ENCODE measurements at places on chromosomes 11 and 22. TPM values are rescaled to one million over a fixed set of nuclear protein-coding genes. Genes with fewer than 3 reads are reported as not detected.

DNA sequence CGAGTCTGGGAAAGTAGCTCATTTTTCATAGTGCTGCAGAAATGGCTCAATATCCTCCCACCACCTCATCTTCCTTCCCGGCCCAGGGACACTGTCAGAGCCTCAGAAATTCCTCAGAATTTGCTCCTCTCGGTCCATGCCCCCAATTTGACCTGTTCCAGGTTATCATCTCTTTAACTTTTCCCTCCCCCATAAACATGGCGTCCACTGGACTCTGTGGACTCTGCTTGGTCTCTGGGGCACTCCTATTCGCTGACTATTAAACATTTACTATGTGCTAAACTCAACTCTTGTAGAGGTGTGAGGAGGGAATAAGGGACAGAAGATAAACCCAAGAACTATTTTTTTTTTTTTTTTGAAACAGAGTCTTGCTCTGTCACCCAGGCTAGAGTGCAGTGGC is 8.2 kb upstream of the PC start:
- no peak overlapping the region for H3K4me3 ChIP-seq
- H3K27ac ChIP-seq: no peak overlapping the region
- H3K36me3 ChIP-seq: no peaks in the 10 kb centered on the region
- H3K4me1 ChIP-seq: peaks cover 12% of the 10 kb centered on the region
- no peak for DNase-seq
- no peaks in the 10 kb centered on the region for H3K27me3 ChIP-seq

DNA sequence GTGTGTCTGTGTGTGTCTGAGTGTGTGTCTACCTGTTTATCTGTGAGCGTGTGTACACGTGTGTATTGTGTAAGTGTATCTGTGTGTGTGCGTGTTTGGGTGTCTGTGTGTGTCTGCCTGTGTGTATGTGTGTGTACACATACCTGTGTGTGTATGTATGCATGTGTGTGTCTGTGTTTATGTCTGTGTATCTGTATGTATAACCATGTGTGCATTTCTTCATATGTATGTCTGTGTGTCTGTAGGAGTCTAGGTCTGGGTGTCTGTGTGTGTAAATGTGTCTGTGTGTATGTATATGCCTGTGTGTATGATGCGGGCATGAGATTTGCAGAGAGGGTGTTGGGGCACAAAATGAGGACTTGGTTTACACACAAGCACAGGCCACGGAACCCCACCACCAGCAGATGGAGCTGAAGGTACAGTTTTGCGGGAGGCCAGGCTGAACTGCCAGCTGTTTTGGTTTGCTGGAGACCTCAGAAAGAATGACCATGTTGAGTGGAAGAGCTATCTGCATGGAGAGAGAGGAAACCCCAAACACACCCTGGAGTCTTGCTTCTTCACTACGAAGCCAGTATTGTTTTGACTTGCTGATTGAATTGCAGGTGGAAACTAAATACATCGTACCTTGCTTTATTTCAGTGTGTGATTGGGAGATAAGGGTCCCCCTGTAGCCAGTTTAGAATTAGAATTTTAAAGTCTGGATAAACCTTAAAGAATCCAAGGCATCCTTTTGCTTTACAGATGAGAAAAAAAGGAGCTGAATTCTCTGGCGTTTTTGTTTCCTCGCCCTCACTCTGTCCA is 497.2 kb downstream of the NTM start:
- no peak overlapping the region for H3K27ac ChIP-seq
- peak; percentile 75 for DNase-seq
- H3K4me1 ChIP-seq: no peaks in the 10 kb centered on the region
- no peak overlapping the region for H3K4me3 ChIP-seq

DNA sequence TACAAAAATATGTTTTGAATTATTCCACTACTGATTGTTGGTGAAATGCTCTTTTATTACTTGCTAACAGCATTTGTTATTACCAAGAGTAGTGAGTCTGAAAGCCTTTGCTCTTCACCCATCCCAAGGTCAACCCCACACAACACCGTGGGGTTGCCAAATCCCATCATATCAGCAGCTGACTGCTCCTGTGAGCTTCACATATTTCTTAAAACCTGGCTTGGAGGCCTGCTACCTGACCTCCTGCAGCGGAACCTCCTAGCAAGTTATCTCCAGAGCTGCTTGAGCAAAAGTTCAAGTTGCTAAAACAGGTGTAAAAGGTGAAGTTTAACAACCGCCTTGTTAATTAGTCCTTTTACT is 20.1 kb upstream of the EIF3M start:
- no peak overlapping the region for H3K4me3 ChIP-seq
- H3K36me3 ChIP-seq: no peaks in the 10 kb centered on the region
- H3K4me1 ChIP-seq: peaks cover 9% of the 10 kb centered on the region
- H3K27me3 ChIP-seq: no peaks in the 10 kb centered on the region

DNA sequence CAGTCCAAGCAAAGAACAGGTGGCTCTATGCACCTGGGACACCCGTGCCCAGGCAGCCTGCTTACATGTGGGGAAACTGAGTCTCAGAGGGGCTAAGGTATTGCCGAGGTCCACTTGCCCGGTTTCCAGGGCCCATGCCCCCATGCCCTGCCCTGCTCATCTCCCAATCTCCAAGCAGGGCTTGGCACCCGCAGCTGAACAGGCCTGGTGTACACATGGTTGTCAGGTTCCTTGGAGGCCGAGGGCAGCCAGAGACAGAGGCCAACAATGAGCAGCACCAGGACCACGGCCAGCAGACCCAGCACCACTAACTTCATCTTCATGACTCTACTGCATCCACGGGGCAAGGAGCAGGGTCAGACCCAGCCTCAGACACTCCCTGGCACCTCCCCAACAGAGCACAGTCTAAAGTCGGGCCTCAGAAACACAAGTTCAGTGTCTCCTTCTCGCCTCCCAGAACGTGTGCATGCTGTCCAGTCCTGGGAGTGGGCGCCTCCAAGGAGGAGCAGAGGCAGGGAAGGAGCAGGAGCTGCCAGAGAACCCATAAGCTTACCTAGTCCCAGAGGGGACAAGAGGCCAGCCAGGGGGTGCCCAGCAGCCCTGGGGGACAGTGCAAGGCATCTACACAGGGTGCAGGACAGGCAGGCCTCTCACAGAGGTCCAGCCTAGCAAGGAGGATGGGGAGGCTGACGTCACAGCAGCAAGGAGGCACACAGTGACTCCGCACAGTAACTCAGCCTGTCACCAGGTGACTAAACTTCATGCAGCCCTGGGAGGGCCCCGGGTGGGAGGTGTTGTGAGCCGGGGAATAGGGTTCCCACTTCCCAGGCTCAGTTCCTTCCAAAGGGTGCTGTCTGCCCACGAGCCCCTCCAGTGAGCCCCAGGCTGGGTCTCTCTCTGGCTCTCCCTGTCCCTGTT is 20.2 kb upstream of the RGL4 start:
- H3K27me3 ChIP-seq: no peaks in the 10 kb centered on the region
- no peaks in the 10 kb centered on the region for H3K4me1 ChIP-seq
- no peak for DNase-seq
- H3K36me3 ChIP-seq: no peaks in the 10 kb centered on the region

DNA sequence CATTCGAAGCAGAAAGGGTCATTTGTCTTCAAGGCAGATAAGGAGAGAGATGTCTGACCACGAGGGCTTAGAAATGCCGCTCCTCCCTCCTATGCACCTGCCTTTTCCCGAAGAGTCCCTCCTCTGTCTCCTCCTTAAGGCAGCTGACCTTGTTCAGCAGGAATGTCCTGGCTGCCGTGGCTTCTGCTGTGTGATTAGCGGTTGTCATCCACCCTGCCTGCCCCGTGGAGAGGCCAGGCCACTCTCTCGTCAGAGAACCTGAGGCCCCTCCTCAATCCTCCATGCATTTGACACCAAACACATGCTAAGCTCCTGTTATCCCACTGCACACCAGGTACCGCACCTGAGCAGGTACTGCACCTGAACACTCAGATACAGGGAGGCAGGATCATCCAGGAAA is 834.6 kb downstream of the TBC1D22A start:
- H3K27ac ChIP-seq: no peak overlapping the region
- H3K4me3 ChIP-seq: no peak overlapping the region
- H3K27me3 ChIP-seq: no peaks in the 10 kb centered on the region
- H3K4me1 ChIP-seq: no peaks in the 10 kb centered on the region

GRCh38 chr11:117456027-117456720 is 128.5 kb downstream of the CEP164 start:
- H3K36me3 ChIP-seq: no peaks in the 10 kb centered on the region
- H3K27ac ChIP-seq: no peak overlapping the region
- DNase-seq: no peak
- no peaks in the 10 kb centered on the region for H3K4me1 ChIP-seq
- no peaks in the 10 kb centered on the region for H3K27me3 ChIP-seq

DNA sequence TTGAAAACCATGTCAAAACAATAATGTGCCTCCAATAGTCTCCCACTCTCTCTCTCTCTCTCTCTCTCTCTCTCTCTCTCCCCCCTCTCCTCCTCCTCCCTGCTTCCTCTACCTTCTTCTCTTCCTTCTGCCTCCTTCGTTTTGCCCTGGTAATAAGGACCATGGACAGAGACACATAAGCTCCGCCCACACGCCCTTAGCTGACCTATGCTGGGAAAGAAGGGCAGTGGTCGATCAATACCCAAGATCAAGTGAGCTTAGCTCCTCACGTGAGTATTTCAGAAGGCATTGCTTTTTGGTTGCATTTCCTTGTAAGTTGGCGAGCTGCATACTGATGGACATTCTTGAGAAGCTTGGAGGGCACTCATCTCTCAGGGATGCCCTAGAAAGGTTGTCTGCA is 194.8 kb downstream of the MIAT start:
- H3K4me3 ChIP-seq: no peak overlapping the region
- no peak overlapping the region for H3K27ac ChIP-seq
- H3K36me3 ChIP-seq: no peaks in the 10 kb centered on the region
- DNase-seq: no peak
- peaks cover 2% of the 10 kb centered on the region for H3K4me1 ChIP-seq
- no peaks in the 10 kb centered on the region for H3K27me3 ChIP-seq

GRCh38 chr11:20132667-20133039 is 27.6 kb downstream of the DBX1 start:
- no peaks in the 10 kb centered on the region for H3K27me3 ChIP-seq
- H3K4me1 ChIP-seq: no peaks in the 10 kb centered on the region
- DNase-seq: no peak
- no peak overlapping the region for H3K4me3 ChIP-seq

DNA sequence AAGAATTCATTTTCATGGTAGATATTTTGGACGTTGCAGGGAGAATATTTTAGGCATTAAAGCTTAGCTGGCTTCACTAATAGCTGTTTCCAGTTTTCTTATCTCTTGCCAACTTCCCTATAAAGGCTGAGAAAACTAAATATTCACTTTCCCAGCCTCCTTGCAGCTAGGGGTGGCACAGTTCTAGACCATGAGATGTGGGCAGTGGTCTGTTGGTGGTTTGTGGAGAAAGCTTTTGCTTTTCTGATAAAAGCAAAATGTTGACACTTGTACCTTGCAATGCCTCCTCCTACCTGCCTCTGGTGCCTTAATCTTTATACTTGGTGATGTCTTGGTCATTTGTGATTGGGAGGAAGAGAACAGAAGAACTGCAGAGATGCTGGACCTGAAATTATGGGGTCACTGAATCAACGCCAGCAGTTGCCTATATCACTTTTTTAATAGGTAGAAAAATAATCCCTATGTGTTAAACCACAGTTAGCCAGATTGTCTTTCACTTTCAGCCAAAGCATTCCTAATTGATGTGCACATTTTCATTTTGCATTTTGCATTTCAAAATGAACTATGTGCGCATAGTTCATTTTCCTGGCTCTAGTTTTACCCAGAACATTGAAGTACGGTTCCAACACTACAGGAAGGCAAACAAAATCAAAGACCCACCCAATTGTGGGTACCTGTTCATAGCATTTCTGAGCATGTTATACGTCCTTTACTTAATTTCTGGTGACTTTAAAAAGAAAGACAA is 24.9 kb upstream of the ABTB2 start:
- no peaks in the 10 kb centered on the region for H3K27me3 ChIP-seq
- DNase-seq: no peak
- no peaks in the 10 kb centered on the region for H3K36me3 ChIP-seq
- no peak overlapping the region for H3K4me3 ChIP-seq

- no peaks in the 10 kb centered on the region for H3K27me3 ChIP-seq
- H3K4me1 ChIP-seq: peaks cover 10% of the 10 kb centered on the region
- peak overlapping the region; percentile 70 for H3K27ac ChIP-seq
- H3K4me3 ChIP-seq: no peak overlapping the region
These were observed 237.5 kb downstream of the MIAT start for GRCh38 chr22:26894766-26895485.

- peaks cover 19% of the 10 kb centered on the region for H3K4me1 ChIP-seq
- no peak overlapping the region for H3K27ac ChIP-seq
- H3K36me3 ChIP-seq: no peaks in the 10 kb centered on the region
- no peak overlapping the region for H3K4me3 ChIP-seq
These were observed 12.6 kb downstream of the SLC43A1 start for GRCh38 chr11:57502870-57503269.

Gene CARD10
- 17.3 TPM for total RNA-seq

DNA sequence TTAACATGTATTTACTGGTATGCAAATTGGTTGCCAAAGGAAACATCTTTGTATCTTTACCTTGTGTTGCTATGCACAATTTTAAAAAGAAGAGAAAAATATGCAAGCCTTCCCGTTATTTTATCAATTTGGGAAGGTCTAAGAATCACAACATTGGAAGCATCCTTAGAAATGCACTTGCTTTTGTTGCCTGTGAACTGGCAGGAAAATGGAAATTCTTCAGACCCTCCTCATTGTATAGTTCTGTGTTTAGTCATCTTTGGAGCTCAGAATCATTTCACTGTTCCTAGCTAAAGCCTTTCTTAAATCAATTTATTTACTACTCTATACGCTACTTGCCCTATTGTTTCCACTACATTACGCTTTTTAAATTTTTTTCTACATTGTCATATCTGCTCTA is 574.5 kb downstream of the DLG2 start:
- no peaks in the 10 kb centered on the region for H3K36me3 ChIP-seq
- DNase-seq: no peak
- H3K27me3 ChIP-seq: no peaks in the 10 kb centered on the region
- H3K4me3 ChIP-seq: no peak overlapping the region
- H3K27ac ChIP-seq: no peak overlapping the region

GRCh38 chr11:13091804-13092203 is 82.7 kb downstream of the RASSF10 start:
- no peaks in the 10 kb centered on the region for H3K36me3 ChIP-seq
- no peaks in the 10 kb centered on the region for H3K27me3 ChIP-seq
- no peak overlapping the region for H3K27ac ChIP-seq
- DNase-seq: no peak
- no peaks in the 10 kb centered on the region for H3K4me1 ChIP-seq

- H3K27me3 ChIP-seq: no peaks in the 10 kb centered on the region
- no peaks in the 10 kb centered on the region for H3K36me3 ChIP-seq
- H3K4me3 ChIP-seq: no peak overlapping the region
- no peak for DNase-seq
- peaks cover 10% of the 10 kb centered on the region for H3K4me1 ChIP-seq
These were observed 52.1 kb upstream of the RASD2 start for GRCh38 chr22:35488513-35488912.

- no peak overlapping the region for H3K4me3 ChIP-seq
- no peaks in the 10 kb centered on the region for H3K27me3 ChIP-seq
- peaks cover 22% of the 10 kb centered on the region for H3K36me3 ChIP-seq
- H3K4me1 ChIP-seq: peaks cover 41% of the 10 kb centered on the region
- no peak for DNase-seq
These were observed 13.5 kb downstream of the PCSK7 start for GRCh38 chr11:117218133-117218915.

Gene CSTPP1
- total RNA-seq: 41.2 TPM

Gene GRAP2
- total RNA-seq: 1.1 TPM

- H3K27ac ChIP-seq: no peak overlapping the region
- H3K27me3 ChIP-seq: no peaks in the 10 kb centered on the region
- no peak overlapping the region for H3K4me3 ChIP-seq
- H3K36me3 ChIP-seq: no peaks in the 10 kb centered on the region
- no peaks in the 10 kb centered on the region for H3K4me1 ChIP-seq
- DNase-seq: no peak
These were observed 761.3 kb downstream of the OPCML start for GRCh38 chr11:132770829-132771530.

Gene ART5
- 1.6 TPM for total RNA-seq

GRCh38 chr22:25111579-25112517 is 87.8 kb upstream of the CRYBB3 start:
- H3K4me3 ChIP-seq: peak overlapping the region; percentile 40
- peaks cover 49% of the 10 kb centered on the region for H3K4me1 ChIP-seq
- no peaks in the 10 kb centered on the region for H3K36me3 ChIP-seq
- H3K27ac ChIP-seq: peak overlapping the region; percentile 93
- peak; percentile 96 for DNase-seq

Measured in thyroid gland (tissue), 4 donors.